ENCODE measurements at places on chromosomes 5 and 9.

DNA sequence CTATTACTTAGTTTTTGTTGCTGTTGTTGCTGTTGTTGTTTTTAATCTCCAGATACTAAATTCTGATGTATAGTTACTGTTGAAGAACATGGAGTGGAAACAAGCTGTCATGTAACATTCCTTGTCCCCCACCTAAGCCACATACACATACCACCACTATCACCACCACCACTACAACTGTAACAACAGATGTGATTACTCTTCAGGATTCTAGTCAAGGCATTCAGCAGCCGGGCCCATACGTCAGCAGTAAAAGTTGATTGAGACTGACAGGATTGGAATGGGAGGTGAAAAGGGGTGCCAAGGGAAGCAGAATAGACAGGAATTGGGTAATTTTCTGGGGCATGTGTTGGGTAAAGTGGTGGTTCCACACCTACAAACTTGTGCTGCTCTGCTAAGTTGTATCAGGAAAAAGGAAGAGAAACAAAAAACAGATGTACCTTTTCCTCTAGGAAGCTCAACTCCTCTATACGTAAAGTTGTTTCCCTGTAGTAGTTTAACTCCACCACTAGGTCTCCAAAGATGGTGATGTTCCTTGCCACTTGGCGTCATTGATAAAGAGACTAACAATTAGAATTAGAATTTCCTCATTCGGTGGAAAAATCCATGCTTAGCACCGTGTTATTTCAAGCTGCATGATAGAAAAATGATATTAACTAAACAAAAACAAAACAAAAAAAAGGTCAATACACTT, 138.6 kb downstream of the ARRDC3 start:
- DNase-seq = no peak

- DNase-seq = no peak
Measured at GRCh38 chr5:19917588-19918122, 70.3 kb downstream of the CDH18 start.

GRCh38 chr9:31314241-31314640, 1070.2 kb upstream of the ACO1 start:
- no peak for DNase-seq

DNA sequence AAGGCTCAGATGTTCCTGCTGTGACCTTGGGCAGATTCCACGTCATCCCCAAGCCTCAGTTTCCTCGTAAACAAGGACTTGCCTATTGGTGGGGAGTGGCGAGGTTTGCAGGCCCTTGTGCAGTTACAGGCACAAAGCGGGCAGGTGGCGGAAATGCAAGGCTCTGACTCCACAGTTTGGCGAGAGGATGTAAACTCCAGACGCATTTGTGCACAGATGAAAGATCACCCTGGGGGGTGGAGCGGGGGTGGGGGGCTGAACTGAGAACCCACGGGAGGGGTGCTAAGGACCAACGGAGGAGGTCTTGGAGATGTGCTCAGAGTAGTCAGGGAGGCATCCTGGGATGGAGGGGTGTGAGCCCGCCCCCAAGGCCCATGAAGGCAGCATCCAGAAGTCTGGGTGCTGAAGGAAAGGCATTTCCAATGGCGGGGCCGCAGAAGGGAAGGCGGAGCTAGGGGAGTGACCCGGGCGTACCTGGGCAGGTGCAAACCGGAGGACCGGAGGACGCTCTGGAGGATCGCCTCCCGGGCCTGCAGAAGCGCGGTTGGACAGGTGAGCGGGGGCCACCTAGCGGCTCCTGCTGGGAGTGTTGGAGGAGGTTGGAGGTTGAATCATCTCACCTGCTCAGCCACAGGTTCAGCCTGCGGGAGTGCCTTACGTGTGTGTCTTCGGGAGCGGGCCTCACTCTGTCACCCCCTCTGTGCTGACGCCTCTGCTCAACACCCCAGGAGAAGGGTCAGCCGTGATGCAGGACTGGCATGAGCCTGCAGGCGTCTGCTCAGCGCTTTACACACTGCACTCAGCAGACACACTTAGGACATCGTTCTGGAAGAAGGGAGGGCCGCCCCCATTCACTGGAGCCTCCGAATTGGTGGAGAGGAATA, 1.9 kb upstream of the FIBCD1 start:
- peak; percentile 52 for DNase-seq

DNA sequence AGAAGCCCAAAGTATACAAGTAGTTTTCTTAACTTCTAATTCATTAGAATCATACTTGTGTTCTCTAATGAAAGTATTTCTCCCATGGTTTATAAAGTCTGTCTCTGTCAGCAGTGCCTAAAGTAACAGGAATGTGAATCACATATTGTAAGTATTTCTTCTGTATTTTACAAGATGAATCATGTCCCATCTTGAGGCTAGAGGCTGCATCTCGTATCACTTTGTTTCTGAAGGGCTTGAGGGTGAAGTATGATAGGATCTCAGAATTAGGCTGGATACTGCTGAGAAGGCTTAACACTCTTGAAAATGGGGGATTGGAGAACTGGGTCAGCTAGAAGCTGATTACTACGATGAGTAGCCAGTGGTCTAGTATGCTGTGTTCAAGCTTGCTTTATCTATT, 242.2 kb upstream of the ACTBL2 start:
- peak; percentile 20 for DNase-seq

GRCh38 chr5:93497096-93497495, 83.9 kb downstream of the NR2F1-AS1 start:
- no peak for DNase-seq

GRCh38 chr5:4541334-4541733, 598.8 kb upstream of the ADAMTS16 start:
- DNase-seq = no peak
